ENCODE measurements at places on chromosomes 1 and 21.

DNA sequence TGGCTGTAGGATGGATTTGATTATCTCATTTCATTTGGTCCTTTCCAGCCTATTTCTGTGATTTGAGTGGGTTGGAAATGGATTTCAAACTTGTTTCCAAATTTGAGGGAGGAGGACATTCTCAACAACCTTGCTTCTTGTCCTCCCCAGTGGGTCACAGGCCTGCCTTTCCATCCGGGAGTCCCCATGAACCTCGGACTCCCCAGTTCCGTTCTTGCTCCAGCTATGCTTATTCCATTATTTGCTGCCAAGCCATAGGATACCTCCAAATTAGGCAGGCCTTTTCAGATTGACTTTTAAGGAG is 97.8 kb downstream of the DUSP10 start:
- no peak for DNase-seq

- DNase-seq = no peak
Measured at GRCh38 chr1:16921391-16922185, at the start of gene CROCC. Gene CROCC, plus strand, starts transcription at chr1:16921931. Its CDS starts 88 bp downstream, at chr1:16922019.

DNA sequence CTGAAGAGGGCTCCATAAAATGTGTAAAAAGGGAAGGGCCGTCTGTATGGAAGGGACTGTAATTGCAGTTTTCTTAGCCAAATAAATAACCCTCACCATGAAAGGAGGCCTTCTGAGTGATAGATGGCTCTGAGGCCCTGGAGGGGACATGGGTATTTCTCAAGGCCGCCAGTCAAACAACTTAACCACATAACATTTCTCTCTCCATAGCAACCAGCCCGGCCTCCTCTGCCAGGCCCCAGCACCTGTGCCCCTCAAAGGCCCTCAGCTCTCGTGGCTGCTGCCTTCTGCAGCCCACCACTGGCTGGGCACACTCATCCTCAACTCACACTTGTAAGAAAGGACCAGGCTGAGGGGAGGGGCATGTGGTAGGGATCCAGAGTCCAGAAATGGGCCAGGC is 57.0 kb upstream of the GJB5 start:
- no peak for DNase-seq

DNA sequence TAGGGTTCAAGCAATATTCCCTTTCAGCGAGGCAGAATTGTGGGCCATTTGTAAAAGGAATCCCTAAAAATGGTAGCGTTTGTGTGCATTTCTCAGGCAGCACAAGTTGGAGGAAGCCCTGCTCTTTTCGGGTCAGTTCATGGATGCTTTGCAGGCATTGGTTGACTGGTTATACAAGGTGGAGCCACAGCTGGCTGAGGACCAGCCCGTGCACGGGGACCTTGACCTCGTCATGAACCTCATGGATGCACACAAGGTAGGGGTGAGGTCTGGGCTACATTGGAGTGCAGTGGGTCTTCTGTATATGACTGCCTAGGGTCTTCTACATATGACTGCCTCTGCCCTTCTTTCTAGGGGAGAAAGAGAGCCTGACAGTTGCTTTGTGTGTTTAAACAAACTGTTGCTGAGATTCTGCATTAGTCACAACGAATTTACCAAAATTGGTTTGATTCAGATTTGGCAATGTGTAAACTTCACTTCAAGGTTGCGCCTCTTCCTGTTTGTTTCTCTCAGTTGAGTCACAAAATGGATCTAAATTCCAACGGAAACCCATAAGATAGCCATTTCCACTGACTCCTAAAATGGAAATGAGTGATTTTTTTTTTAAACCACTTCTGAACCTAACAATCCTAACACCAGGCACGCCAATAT is 40.4 kb upstream of the BMP8A start:
- DNase-seq = no peak

GRCh38 chr21:36255663-36256062 is 64.3 kb upstream of the MORC3 start:
- DNase-seq = no peak

DNA sequence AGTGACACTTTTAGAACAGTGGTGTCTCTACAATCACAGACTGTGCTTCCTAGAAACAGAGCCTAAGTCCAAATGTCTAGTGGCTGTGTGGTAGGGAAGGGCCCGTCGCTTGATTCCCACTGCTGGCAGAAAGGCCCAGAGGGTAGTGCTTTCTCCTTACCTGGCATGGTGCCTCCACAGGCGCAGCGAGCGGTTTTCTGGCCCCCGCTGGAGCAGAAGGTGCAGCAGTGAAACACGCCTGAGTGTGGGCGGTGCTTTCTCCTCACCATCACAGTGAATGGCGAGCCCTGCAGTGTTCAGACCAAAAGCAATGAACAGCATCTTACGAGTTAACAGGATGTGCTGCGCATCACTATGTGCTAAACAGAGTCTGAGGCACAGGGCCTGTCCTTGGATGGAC is 8.3 kb downstream of the TRIM45 start:
- DNase-seq = no peak

- no peak for DNase-seq
Measured at GRCh38 chr1:90834886-90835660, 118.0 kb upstream of the BARHL2 start.

GRCh38 chr1:30213936-30214335 is 509.4 kb downstream of the MATN1 start:
- DNase-seq = no peak

- no peak for DNase-seq
Measured at GRCh38 chr1:63758791-63759190, 15.0 kb upstream of the ROR1 start.

DNA sequence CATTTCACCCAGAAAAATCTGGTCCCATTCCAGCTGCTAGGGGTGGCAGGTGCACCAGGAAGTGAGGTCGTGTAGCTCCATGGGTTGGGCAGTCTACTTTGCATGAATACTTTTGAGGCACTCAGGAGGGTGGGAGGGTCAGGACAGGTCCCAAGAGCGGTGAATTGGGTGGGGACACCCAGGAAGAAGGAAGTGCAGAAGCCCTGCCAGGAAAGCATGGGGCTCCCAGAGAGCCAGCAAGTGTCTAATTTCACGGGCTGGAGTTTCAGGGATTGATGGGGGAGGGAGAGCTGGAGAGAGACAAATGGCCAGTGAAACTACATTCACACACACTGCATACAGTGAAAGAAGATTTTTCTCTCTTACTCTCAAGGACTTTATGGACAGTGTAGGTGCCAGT is 137.8 kb downstream of the GALNT2 start:
- DNase-seq = no peak

GRCh38 chr1:228154670-228155571 is 5.2 kb downstream of the GJC2 start:
- no peak for DNase-seq

All from stimulated activated CD8-positive, alpha-beta memory T cell treated with anti-CD3 and anti-CD28 coated beads, Interleukin-15, amount 100 ng/mL, for 4 hours (primary cell).